ENCODE measurements at places on chromosomes 6 and 20.
A peak's percentile ranks its signal among the peaks of the same experiment; 100 is the strongest.

GRCh38 chr20:371755-372542, 8.6 kb upstream of the TRIB3 start:
- peak; percentile 82 for DNase-seq

GRCh38 chr6:23414051-23414445, 712.0 kb upstream of the NRSN1 start:
- DNase-seq, result no peak

DNA sequence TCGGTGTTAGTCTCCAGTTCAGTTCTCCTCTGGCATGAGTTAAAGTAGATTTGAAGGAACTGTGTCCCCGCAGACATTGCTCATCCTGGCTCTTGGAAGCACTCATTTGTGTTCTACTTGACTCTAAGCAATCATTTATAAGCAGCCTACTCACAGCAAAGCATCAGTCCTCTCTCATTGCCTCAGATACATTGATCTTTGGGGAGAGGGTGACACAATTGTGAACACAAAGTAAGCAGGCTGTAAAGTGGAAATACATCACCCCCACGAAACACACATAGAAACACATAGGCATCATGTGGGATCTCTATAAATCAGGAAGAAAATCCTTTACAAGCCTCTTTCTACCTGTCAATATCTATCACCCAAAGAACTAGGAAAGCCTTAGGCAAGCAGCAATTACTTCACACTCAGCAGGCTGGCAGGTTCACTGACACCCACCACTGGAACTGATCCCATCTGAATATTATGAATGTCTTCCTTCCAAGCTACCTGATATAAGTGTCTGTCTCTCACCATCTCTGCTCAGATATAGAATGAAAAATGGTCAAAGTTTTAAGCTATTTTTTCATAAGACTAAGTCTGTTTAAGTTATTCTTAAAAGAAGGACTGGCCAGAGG, 675.8 kb downstream of the HACE1 start:
- no peak for DNase-seq

- peak; percentile 79 for DNase-seq
Measured at GRCh38 chr20:51563486-51564332, 21.2 kb upstream of the NFATC2 start.

GRCh38 chr20:45892828-45893500, 1.8 kb downstream of the CTSA start:
- no peak for DNase-seq

DNA sequence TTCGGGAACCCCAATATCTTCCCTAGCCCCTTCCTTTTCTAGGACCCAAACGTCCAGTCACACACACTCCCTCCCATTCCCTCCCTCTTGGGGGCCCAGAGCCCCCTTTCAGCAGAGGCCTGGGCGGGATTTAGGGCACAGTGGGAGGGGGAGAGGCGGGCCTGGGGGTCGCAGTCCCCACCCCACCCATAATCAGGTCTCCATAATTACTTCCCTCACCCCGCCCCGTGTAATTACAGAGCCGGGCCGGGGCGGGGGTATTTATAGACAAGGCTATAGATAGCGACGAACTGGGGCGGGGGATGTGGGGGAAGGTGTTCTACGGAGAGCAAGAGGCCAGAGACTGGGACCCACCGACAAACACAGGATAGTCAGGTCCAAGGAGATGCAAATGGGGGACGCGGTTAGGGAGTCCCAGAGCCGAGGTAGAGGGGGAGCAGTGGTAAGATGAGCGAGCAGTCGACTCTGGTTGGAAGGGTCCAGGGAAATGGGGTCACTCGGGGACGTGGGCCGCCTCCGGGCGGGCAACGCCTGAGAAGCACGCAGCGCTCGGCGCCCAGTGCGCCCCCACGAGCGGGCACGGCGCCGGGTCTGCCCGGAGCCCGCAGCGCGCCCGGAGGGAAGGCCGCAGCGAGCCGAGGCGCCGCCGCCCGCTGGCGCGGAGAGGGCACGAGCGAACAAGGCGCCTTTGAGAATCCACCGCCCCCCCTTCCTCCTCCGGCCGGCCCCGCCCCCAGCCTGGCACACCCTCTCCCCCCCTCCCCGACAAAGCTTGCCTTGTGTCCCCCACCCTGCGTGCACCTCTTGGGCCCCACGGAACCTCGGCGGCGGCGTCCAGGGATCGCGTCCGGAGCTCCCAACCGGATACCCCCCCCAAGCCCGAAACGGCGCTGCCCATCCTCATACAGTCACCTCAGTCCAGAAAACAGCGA, 670 bp upstream of the COL11A2 start:
- no peak for DNase-seq

DNA sequence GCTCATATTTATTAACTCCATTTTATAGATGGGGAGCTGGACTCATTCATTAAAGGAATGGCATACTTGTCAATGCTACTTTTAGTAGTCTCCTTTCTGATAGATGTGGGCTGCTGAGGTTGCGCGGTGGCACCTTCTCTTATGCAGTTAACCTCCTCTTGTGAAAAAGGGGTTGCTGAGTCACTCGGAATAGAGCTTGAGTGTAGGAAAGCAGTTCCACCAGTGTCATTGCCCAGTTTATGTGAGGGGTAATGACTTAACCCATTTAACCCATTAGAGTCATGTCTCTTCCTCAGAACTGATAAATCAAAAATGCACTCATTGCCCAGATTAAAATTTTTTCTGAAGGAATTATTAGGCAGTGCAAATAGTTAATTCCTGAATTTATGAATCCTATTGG, 6.3 kb downstream of the MAPK14 start:
- DNase-seq, result no peak

DNA sequence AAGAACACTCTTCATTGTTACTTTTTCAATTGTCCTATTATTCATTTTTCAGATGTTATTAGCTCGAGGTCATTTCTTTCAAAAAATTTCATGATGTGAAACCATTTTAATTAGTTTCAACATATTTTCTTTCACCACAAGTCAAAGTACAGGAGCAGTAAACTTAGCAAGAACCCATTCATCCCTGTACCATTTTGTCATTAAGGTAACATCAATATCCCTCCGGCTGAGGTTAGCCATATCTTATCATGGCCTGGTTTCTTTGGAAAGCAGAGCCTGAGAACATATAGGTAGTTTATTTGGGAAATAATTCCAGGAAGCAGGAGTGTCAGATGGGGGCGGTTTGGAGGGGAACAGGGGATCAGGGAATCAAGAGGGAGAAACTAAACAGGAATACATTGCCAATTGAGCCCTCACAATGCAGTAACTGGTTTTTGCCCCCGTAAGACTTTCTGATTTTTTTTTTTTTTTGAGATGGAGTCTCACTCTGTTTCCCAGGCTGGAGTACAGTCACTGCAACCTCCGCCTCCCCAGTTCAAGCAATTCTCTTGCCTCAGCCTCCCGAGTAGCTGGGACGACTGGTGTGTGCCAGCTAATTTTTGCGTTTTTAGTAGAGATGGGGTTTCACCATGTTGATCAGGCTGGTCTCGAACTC, 83.7 kb downstream of the MKKS start:
- no peak for DNase-seq

DNA sequence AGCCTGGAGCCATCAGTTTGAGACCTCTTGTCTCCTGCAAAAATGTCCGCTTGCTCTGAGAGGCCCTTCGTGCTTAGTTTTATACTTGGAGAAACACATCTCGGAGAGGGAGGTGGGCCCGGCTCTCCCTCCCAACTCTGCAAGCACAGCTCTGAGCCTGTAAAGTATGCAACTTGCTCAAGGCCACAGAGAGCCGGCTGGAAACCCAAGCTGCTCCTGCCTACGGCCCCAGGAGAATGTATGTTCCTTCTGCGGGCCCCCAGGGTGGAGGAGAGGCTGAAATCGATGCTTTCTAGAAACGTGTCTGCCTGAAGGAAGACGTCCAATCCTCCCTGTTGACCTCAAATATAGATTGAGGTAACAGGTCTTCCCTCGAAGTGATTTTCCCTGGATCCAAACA, 205.4 kb downstream of the PREX1 start:
- DNase-seq, result no peak

DNA sequence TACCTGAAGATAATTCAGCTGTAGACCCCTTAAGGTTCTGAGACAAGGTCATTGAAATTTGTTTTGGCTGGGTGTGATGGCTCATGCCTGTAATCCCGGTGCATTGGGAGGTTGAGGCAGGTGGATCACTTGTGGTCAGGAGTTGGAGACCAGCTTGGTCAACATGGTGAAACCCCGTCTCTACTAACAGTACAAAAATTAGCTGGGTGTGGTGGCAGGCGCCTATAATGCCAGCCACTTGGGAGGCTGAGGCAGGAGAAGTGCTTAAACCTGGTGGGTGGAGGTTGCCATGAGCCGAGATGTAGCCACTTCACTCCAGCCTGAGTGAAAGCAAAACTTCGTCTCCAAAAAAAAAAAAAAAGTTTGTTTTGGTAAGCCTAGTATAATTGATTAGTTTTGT, 11.0 kb downstream of the SRSF3 start:
- DNase-seq, result no peak

- peak; percentile 97 for DNase-seq
Measured at GRCh38 chr6:22880686-22881433, 311.5 kb downstream of the HDGFL1 start.

GRCh38 chr6:136037242-136037875, 185.9 kb downstream of the PDE7B start:
- no peak for DNase-seq

DNA sequence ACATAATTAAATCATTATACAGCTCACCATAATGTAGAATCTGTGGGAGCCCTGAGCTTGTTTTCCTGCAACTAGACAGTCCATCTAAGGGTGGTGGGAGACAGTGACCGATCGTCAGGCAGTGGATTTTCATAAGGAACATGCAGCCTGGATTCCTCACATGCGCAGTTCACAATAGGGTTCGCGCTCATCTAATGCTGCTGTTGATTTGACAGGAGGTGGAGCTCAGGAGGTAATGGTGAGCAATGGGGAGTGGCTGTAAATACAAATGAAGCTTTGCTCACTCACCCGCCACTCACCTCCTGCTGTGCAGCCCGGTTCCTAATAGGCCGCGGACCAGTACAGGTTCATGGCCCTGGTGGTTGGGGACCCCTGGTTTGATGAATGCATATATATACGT, 141.5 kb downstream of the TBC1D7 start:
- no peak for DNase-seq

DNA sequence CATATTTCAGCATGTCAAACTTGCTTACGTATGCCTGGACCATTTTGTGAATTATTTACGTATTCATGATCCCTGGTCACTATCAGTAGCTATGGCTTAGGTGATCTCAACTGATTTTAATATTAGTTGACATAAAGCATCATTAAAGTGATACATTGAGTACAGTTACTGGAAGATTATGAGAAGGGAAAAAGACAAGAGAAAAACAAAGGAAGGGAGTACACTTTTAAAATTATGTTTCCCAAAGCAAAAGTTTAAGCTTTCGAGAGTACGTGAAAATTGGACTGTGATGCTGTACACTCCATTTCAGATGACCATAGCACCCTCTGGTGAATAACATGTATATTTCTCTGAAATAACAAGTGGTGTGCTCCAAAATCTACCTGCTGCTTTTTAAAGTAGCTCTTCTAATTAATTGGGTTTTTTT, 215.0 kb upstream of the HSF2 start:
- DNase-seq, result no peak

DNA sequence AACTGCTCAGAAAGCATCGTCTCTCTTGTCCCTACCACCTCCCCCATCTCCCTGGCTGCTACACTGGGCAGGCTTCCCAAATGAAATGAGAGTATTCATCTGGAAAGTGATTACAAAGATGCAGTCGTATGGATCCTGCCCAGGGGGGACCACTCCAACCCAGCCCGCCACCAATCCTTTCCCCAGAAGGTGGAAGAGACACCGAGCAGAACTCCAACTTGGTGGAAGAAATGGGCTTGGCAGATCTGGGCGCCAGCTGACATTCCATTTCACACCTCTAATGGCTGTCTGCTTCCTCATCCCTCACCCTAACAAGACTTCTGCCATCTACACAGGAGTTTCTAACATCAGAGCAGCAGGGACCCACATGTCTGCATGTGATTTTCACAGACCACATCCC, 12.7 kb downstream of the PKHD1 start:
- no peak for DNase-seq

GRCh38 chr6:157868835-157869234, 45.8 kb downstream of the SNX9 start:
- no peak for DNase-seq

DNA sequence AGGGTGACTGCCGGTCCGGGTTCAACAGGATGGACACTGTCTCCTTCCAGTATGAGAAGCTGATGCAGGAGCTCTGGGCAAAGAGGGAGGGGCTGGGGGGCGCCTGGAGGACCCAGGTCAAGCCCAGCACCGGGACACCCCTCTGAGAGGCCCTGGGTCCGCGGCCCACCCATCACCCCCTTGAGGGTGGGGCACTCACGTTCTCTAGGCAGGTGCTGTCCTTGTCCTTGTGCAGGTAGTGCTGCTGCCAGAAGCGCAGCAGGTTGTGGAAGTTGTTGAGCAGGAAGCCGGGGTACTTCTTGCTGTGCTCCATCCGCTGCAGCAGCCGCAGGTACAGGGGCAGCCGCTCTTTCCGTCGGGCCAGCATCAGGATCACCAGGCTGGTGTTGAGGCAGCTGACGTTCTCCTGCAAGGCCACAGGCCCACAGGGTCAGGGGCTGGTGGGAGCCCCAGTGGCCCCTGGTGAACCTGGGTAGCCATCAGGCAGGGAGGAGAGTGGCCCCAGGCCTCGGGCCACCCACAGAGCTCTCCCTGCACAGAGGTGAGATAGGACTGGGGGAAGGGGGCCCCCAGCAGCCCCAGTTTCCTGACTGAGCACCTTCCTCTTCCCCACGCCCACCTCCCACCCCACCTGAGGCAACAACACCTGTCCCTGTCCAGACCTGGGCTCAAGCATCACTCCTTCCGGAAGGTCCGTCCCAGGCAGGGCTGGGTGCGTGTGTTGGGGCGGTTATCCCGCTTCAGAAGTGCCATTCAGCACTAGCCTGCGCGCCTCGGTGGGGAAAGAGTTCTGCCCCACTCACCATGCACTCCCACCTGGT, 47.8 kb downstream of the MYH7B start:
- DNase-seq, result no peak

DNA sequence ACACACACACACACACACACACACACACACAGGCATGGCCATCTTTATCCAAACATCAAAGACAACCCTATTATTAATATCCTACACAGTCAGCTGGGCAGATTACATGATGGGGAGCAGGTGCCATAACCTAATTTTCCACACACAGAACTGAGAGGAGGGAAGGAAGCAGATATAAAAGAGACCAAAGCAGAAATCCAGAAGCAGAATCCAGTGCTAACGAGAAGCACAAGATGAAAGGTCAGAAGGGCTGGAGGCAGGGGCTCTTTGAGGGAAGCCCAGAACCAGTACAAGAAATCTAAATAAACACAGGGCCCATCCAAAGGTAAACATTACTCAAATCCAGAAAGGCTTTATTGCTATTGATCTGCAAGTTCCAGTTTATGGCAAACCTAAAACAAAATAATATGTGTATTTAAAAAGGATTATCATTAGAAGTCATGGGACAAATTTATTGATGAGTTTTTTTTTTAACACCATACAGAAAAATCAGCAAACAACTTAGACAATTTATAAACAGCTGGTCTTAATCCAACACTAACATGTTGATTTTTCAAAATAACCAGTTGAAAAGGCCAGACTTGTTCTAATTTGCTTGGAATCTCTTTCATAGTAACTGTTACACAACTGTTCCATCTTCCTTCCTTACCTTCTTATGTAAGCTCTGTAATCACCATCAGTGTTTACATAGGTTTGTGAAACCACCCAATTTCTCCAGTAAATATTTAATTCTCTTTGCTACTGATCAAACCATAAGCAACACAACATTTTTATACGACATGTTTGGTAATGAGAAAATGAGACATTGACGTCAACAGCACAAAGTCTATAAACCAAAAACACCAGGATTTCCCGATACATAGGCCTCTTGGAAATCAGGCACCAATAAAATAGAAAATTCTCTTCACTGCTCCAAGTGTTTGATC, 34.2 kb downstream of the SLC23A2 start:
- no peak for DNase-seq

All from NCI-H226 (cell line).